HepG2 (cell line): ENCODE measurements at places on chromosomes 6 and 20. TPM values are rescaled to one million over a fixed set of nuclear protein-coding genes. Genes with fewer than 3 reads are reported as not detected.

GRCh38 chr6:45808042-45808645, 207.5 kb downstream of the CLIC5 start:
- no peaks in the 10 kb centered on the region for H3K36me3 ChIP-seq
- no peaks in the 10 kb centered on the region; the same call in 1 of the 2 replicates for H3K27me3 ChIP-seq
- no peak overlapping the region for H3K27ac ChIP-seq
- DNase-seq, result no peak
- no peaks in the 10 kb centered on the region for H3K4me1 ChIP-seq

- DNase-seq, result no peak
- H3K36me3 ChIP-seq, result peaks cover 43% of the 10 kb centered on the region
- H3K27me3 ChIP-seq, result no peaks in the 10 kb centered on the region
- no peak overlapping the region for H3K4me3 ChIP-seq
Observed at GRCh38 chr6:158022749-158023596, 41.3 kb downstream of the SYNJ2 start.

- H3K36me3 ChIP-seq, result no peaks in the 10 kb centered on the region
- H3K4me3 ChIP-seq, result no peak overlapping the region
- no peak for DNase-seq
- H3K27me3 ChIP-seq, result no peaks in the 10 kb centered on the region
Observed at GRCh38 chr6:125392682-125393081, 90.9 kb upstream of the HDDC2 start.

DNA sequence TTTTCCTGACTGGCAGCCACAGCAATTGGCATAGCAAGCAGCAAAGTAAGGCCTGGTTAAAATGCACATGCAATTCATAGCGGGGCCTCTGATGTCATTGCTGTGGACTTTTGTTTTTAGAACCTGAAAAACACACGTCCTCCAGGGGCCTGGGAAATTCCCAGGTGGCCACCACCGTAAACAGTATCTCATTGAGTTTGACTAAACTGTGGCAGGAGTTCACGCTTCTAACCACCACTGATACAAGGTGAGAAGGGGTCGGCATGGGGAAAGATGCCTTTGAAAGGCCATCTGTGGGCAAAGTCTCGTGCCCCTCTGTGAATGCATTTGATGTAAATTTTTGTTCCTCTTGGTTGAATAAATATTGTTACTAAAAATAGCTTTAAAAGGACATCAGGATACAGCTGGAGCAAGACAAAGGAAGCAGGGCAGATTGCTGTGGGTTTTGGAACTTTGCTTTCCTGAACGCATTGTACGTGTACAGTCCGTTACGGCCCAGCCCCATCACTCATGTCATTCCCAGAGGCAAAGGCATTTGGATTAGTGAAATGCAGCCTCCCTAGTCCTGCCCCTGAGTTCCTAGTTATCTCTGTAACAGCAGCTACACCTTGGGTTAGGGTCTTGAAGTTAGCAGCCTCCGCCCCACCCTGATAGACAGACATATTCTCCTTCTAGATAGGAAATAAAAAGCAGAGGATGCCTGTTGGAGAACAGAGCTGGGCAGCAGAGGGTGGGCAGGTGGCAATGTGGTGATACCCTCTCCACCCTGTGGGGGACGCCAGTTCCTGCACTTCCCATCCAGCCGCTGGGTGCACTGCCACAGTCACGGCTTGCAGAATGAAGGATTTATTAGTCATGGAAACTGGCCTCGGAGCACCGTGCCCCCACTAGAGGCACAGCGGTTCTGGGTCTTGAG, 80.3 kb downstream of the ZDHHC14 start:
- peak; percentile 67 for DNase-seq
- peak overlapping the region; percentile 30 for H3K27ac ChIP-seq
- H3K4me3 ChIP-seq, result no peak overlapping the region
- H3K36me3 ChIP-seq, result no peaks in the 10 kb centered on the region

GRCh38 chr6:158040051-158040803, 58.6 kb downstream of the SYNJ2 start:
- H3K27ac ChIP-seq, result peak overlapping the region; percentile 92
- DNase-seq, result peak; percentile 99
- H3K4me1 ChIP-seq, result peaks cover 87% of the 10 kb centered on the region
- H3K4me3 ChIP-seq, result peak overlapping the region; percentile 51
- H3K27me3 ChIP-seq, result no peaks in the 10 kb centered on the region

DNA sequence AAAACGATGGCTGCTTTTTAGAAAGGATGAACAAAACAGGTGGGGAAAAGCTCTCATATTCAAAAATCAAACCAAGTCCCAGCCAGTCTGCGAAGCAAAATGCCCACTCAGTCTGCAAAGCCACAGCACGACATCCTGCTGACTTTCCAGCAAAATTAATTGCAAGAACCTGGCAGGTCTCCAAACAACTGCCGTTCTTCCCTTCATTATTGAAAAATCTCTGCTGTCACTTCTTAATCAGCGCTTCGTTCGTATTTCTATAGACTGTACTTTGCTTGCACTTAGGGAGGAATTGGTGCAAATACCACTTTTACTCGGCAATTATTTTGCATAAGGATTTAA, 222.4 kb downstream of the CBLN4 start:
- no peaks in the 10 kb centered on the region for H3K4me1 ChIP-seq
- H3K27me3 ChIP-seq, result no peaks in the 10 kb centered on the region
- no peak overlapping the region for H3K4me3 ChIP-seq
- no peak overlapping the region for H3K27ac ChIP-seq
- H3K36me3 ChIP-seq, result no peaks in the 10 kb centered on the region
- no peak for DNase-seq

DNA sequence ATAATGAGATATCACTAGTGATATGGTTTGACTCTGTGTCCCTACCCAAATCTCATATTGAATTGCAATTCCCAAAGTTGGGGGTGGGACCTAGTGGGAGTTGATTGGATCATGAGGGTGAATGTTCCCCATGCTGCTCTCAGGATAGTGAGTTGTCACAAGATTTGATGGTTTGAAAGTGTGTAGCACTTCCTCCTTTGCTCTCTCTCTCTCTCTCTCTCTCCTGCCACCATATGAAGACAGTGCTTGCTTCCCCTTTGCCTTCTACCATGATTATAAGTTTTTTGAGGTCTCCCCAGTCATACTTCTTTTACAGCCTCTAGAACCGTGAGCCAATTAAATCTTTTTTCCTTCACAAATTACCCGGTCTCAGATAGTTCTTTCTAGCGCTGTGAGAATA, 1002.0 kb upstream of the ADGRB3 start:
- H3K4me1 ChIP-seq, result no peaks in the 10 kb centered on the region
- H3K27ac ChIP-seq, result no peak overlapping the region
- no peaks in the 10 kb centered on the region for H3K36me3 ChIP-seq
- no peak overlapping the region for H3K4me3 ChIP-seq

- no peaks in the 10 kb centered on the region for H3K36me3 ChIP-seq
- peaks cover 61% of the 10 kb centered on the region for H3K27me3 ChIP-seq
- DNase-seq, result no peak
- H3K4me1 ChIP-seq, result no peaks in the 10 kb centered on the region
- H3K27ac ChIP-seq, result no peak overlapping the region
Observed at GRCh38 chr6:4280707-4281106, 145.3 kb upstream of the ECI2 start.

Gene E2F3
- total RNA-seq, result 12.7 and 14.2 TPM in 2 replicates

Gene LY6G5C
- total RNA-seq, result 0.33 TPM in 1 of 2 replicates, not detected in the other

GRCh38 chr6:104087765-104088164, 772.0 kb downstream of the HACE1 start:
- no peaks in the 10 kb centered on the region for H3K4me1 ChIP-seq
- H3K27ac ChIP-seq, result no peak overlapping the region
- no peaks in the 10 kb centered on the region for H3K27me3 ChIP-seq
- H3K36me3 ChIP-seq, result no peaks in the 10 kb centered on the region
- no peak overlapping the region for H3K4me3 ChIP-seq

GRCh38 chr20:62799036-62799435, 2.8 kb downstream of the MRGBP start:
- H3K27ac ChIP-seq, result no peak overlapping the region
- H3K4me3 ChIP-seq, result no peak overlapping the region
- peaks cover 32% of the 10 kb centered on the region for H3K4me1 ChIP-seq
- peaks cover 27% of the 10 kb centered on the region for H3K36me3 ChIP-seq
- DNase-seq, result no peak

Gene SNX21
- 9.3 and 12.8 TPM in 2 replicates for total RNA-seq

Gene ARMH2
- total RNA-seq, result not detected in 2 replicates

DNA sequence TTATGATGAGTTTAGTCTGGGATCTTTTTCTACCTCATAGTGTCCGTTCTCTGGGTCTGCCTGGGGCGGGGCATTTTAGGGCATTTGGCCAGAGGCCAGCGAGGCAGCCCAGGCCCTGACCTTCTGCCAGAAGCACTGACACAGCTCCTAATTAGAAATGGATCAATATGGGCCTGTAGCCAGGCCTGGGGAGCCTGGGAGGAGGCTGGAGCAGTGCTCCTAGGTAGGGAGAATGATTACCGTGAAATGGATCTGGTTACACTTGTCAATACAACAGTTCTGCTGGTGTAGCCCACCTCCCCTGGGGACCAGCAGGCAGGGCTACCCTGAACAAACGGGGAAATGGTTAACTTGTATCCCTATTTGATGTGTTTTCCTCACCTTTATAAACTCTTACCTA, 23.0 kb downstream of the RALY start:
- H3K27me3 ChIP-seq, result no peaks in the 10 kb centered on the region
- H3K4me3 ChIP-seq, result no peak overlapping the region

Gene HLA-DRB1
- total RNA-seq, result 0.09 TPM in 1 of 2 replicates, not detected in the other

GRCh38 chr20:15195378-15195777, 858.0 kb upstream of the FLRT3 start:
- H3K4me3 ChIP-seq, result no peak overlapping the region
- H3K27me3 ChIP-seq, result no peaks in the 10 kb centered on the region
- H3K27ac ChIP-seq, result no peak overlapping the region
- no peak for DNase-seq
- H3K4me1 ChIP-seq, result no peaks in the 10 kb centered on the region

Gene GJE1
- total RNA-seq, result not detected in 2 replicates

Gene MCHR2
- not detected in 2 replicates for total RNA-seq

DNA sequence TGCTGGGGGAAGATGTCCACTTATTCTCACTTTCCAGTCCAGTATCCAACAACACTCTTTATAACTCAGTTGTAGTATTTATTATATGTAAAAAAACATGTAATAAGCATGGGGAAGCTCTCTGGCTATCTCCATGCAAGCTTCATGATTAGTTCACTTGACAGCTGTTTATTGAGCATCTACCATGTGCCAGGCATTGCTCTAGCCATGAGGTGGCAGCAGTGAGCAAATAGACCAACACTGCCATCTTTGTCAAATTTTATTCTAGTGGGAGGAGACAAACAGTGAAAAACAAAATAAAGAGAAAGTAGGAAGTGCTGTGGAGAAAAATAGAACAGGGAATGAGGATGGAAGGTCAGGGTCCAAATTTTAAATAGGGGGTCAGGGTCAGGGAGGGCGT, 131.8 kb downstream of the CFAP61 start:
- H3K4me3 ChIP-seq, result no peak overlapping the region
- no peak overlapping the region for H3K27ac ChIP-seq
- H3K36me3 ChIP-seq, result no peaks in the 10 kb centered on the region
- no peaks in the 10 kb centered on the region for H3K4me1 ChIP-seq
- no peaks in the 10 kb centered on the region for H3K27me3 ChIP-seq
- no peak for DNase-seq

Gene IPCEF1
- not detected in 2 replicates for total RNA-seq

DNA sequence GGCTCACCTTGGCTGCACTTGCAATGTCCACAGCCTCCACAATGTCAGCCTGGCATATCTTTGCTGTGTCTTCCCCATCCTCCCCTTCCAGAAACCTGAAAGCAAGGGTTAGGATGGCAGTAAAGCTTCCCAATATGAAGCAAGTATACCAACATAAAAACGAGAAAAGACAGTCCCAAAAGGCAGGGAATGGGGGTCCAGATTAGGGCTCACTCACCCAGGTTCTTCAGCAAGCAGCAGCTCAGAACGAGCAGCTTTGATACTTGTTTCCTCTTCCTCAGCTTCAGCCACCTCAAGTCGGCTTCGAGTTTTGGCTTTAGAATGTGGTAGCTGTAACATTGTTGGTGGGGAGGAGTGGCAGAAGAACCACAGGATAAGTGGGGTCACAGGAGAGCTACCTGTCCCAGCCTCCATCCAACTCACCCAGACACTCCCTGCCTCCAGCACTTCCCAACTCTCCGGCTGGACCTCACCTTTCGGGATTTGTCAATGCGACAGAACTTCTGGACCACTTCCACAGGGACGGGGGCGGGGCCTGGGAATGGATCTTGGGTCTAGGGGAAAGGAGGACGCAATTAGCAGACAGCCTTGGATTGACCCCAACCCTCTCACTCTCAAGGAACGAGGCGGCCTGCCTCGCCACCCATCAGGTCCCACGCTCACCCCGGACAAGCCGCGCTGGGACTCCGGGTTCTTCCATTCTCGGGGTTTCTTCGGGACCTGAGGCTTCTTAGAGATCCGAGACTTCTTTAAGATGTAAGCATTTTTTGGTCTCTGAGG, 708 bp downstream of the WDR46 start:
- peaks cover 47% of the 10 kb centered on the region for H3K36me3 ChIP-seq
- H3K4me1 ChIP-seq, result peaks cover 22% of the 10 kb centered on the region
- no peaks in the 10 kb centered on the region; the same call in 2 of the 3 replicates for H3K27me3 ChIP-seq
- no peak for DNase-seq
- peak overlapping the region; percentile 96 for H3K4me3 ChIP-seq
- H3K27ac ChIP-seq, result peak overlapping the region; percentile 56

DNA sequence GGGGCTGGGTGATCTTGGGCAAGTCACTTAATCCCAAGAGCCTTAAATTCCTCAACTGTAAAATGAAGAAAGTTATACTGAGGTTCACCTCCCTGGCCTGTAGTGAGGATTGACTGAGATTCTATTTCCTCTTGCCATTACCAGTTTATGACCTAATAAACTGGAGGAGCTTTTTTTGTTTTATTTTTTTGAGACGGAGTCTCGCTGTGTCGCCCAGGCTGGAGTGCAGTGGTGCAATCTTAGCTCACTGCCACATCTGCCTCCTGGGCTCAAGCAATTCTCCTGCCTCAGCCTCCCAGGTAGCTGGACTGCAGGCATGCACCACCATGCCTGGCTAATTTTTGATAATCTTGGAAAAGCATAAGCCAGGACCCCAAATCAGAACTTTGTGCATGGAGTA, 161.4 kb upstream of the SNX9 start:
- no peaks in the 10 kb centered on the region for H3K27me3 ChIP-seq
- H3K4me3 ChIP-seq, result no peak overlapping the region
- peaks cover under 1% of the 10 kb centered on the region; the same call in 1 of the 2 replicates for H3K4me1 ChIP-seq
- H3K27ac ChIP-seq, result no peak overlapping the region
- no peak for DNase-seq

Gene NHLRC1
- 0.11 and 0.20 TPM in 2 replicates for total RNA-seq

Gene MRPS18B
- 125 and 143 TPM in 2 replicates for total RNA-seq

Gene ALDH8A1
- 3.4 and 3.6 TPM in 2 replicates for total RNA-seq

Gene SLC17A3
- total RNA-seq, result 0.09 TPM in 1 of 2 replicates, not detected in the other
